ENCODE measurements at places on chromosomes 3 and 15.

DNA sequence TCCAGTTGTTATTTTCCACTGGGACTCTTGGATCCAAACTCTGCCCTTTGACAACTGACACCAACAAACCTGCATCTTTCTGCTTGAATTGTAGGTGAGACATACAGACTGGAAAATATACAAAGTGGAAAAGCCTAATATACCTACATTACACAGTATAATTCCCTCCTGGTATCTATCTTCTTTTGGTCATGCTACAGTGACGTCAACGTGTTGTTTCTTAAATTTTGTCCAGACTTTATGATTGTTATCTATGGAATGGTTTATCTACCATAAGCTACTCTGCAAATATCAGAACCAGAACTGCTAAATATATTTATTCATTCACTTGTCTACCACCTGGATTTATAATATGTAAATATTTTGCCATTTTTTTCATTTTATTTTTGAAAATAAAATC, 264.3 kb upstream of the ZPLD1 start:
- DNase-seq = no peak

GRCh38 chr3:59334585-59334984, 284.8 kb upstream of the CFAP20DC start:
- no peak for DNase-seq

DNA sequence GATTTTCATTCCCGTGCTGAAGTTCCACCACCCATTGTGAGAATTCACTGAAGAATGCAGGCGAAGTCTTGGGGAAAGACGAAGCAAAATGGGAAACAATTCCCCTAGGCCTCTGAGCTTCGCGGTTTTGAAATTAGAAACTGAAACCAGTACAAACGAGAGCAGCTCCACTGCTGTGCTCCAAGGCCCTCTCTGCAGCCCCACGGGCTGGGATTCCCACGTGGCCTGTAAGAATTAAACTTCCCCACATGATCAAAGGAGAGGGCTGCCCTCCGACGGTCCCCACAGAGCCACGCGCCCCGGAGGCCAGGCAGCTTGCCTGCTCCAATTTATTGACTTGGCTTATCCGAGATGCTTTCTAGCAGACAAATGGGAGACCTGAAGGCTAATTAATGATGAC, 144.0 kb downstream of the GREM1 start:
- no peak for DNase-seq

DNA sequence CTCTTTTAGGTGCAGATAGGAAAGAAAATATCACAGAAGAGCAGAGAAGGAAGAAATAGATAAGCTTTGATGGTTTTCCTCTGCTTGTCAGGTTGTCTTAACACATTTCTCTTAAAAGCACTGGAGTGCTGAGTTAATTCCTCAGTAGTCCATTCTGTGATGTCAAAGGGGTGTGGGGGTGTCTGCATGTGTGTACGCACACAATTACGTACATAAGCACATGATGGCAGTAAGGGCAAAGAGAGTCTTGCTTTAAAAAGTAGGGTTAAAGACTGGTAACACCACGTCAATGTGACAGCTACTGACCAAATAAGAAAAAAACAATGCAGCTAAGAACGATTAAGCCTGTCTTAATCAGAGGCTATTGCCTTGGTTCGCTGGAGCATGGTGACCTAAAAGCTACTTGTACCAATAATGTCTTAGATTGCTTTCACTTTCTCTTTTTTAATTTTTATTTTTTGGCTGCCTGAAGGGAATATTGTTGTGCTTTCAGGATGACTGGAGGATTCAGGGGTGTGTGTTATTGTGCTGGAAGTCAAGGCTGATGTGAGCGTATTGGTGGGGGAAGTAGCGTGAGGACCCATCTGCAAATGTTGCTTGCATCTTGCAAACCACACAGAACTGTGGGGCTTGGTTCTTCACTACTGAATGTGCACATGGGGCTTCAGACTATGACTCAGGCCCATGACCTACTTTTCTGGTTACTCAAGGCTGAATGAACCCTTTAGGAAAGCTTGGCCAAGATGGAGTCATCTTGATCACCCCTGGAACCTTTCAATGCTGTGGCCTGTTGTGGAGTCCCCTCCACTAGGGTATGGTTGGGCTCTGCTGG, 417.8 kb upstream of the TPM1 start:
- no peak for DNase-seq

- DNase-seq = no peak
Observed at GRCh38 chr15:73800662-73801345, 47.7 kb upstream of the INSYN1 start.

DNA sequence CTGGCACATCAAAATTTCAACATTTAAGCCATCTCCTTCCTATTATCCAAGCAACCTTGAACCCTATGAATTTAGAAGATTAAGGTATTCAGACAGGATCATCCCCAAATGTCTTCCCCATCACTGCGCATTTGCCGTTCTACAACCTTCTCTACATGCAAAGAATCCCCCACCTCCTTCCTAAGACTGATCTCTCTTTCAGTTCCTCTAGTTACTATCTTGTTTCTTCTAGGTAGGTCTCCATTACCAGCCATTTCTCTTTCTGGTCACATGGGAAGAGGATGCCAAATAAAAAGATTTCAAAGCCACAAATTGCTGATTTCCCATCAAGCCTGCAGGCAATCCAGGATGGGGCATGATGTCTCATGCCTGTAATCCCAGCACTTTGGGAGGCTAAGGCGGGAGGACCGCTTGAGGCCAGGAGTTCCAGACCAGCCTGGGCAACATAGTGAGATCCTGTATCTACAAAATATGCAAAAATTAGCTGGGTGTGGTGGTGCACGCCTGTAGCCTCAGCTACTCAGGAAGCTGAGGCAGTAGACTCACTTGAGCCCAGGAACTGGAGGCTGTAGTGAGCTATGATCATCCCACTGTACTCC, 29.7 kb upstream of the MTMR10 start:
- DNase-seq = no peak

DNA sequence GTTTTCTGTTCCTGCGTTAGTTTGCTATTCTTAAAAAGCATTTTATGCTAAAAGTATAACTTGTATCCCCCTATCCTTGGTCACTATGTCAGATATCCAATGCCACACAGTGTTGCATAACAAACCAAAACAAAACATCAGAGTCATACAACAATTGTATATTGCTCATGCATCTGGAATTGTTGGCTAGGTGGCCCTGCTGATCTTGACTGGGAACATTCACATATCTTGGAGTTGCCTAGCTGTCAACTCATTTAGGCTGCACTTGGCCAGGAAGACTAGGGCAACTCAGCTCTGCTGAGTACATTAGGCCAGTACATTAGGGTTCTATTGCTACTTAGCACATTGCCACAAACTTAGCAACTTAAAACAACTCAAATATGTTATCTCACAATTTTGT, 706.5 kb upstream of the UBE2E2 start:
- no peak for DNase-seq

- no peak for DNase-seq
Observed at GRCh38 chr15:35465783-35466182, 80.2 kb downstream of the DPH6 start.

- DNase-seq = no peak
Observed at GRCh38 chr3:16496408-16497222, 16.9 kb downstream of the RFTN1 start.

DNA sequence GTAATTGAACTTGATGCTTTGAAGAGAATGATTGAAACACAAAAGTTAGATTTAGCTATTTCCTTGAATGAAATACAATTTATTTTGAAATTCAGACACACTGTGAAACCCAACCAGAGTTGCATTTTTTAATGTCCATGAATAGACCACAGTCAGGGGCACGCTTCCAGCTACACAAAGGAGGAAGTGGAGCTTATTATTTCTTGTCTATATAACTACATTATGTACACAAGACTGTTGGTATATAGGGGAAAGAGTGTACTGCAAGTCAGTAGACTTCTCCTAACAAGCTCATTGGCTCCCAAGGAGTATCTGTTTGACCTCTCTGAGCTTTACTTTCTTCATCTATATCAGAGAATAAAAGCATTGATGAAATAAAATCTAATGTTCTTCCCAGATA, 326.2 kb downstream of the RYR3 start:
- DNase-seq = no peak

GRCh38 chr15:69094124-69094921, 66.1 kb upstream of the GLCE start:
- DNase-seq = no peak

DNA sequence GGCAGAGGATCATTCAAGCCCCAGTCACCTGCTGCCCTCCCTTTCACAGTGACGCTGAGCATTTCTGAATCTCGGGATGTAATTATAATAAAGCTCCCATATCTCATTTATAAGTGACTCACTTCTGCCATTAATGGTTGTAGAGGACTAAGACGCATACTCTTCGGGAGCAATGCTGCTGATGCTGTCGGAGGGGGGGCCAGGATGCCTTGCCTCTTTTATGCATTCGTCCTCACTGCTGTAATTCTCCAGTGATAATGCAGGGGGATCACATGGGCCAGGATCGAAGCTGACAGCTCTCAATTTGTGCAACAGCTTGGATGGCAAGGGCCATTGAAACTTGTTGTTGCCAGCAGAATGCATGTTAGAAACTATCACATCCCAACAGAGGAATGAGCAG, 3.1 kb downstream of the HRH1 start:
- no peak for DNase-seq

GRCh38 chr15:40063563-40064011, 24.6 kb upstream of the SRP14 start:
- no peak for DNase-seq

- DNase-seq = no peak
Observed at GRCh38 chr3:65558826-65559225, 479.9 kb downstream of the MAGI1 start.

DNA sequence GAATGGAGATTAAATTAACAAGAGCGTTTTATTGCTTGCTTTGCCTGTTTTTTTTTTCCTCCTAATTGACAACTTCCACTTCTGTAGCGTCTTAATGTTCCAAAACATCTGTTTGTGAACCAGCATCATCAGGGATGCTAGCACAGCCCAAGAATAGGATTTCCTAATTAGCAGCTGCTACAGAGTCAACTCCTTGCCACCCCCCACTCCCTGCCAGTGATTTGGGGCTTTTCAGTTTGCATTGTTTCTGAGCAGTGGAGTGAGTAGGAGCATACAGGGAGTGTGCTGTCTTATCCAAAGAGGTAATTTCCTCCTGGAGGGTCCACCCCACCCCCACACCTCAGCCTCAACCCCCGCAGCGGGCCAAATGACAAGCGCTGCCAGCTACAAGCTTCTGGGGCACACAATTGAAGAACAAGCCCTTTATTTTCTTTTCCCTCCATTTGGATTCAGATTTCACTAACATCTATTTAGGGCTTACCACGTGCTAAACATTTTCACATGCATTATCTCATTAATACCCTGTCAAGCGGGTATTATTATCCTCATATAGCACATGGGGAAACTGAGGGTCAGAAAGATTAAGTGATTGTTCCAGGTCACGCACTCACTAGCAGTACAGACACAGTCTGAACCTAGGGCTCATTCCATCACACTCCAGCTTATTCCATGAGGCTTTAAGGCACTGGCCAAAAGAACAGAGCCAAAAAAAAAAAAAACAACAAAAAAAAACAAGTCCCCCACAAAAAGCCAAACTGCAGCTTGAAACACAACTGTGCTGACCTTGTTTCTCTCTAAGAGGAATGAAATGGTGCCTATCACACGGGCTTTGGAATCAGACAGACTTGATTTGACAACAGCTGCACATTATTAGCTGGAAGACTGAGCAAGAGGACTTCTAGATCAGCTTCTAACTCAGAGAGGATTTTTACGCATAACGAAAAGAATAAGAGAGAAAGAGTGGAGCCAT, 16.4 kb downstream of the HEG1 start:
- DNase-seq = no peak

- no peak for DNase-seq
Observed at GRCh38 chr15:69126054-69126469, 34.4 kb upstream of the GLCE start.

- DNase-seq = no peak
Observed at GRCh38 chr15:37536967-37537605, 397.4 kb upstream of the TMCO5A start.

- no peak for DNase-seq
Observed at GRCh38 chr3:195105389-195105788, 165.6 kb downstream of the XXYLT1 start.

DNA sequence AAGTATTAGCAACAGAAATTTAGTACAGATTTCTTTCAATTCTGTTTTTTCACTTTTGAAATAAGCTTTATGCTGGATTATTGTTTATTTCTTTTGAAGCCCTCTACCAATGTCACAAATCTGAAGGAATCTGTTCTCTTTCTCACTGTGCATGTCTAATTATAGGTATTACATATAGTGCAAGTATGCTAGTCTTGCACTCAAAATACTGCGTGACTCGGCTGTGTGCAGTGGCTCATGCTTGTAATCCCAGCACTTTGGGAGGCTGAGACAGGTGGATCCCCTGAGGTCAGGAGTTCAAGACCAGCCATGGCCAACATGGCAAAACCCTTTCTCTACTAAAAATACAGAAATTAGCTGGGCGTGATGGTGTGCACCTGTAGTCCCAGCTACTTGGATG, 95.8 kb upstream of the PLAAT1 start:
- no peak for DNase-seq

DNA sequence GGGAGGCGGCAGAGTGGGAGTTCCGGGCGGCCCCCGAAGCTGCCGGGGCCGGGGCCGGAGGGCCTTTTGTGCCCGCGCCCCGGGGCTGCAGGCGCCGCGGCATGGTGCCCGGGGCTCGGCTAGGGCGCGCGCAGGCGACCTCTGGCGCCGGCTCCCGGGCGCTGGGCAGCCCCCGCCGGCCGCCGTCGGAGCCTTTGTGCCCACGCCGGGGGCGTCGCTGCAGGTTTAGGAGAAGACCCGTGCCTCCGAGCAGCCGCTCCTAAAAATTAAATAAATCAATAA, 299 bp downstream of the PAQR9 start:
- DNase-seq = no peak

DNA sequence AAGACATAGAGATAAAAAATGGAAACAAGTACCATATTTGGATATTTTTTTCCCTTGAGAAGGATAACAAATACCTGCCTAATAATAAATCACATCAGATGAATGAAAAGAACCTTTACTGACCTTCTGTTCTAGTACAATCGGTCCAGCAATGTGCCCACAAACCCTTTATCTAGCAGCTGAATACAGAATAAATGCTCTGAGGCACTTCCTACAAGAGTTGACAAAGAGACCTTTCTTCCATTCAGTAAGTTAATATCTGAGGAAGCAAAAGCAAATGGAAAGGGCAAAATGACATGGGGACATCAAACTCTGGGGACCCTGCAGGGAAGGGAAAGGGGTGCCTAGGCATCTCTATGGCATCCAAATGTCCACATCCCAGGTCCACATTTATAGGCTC, 115.8 kb downstream of the NEK10 start:
- DNase-seq = no peak

GRCh38 chr3:184927796-184928315, 115.9 kb downstream of the VPS8 start:
- no peak for DNase-seq

GRCh38 chr15:53982071-53982680, 3.9 kb downstream of the UNC13C start:
- no peak for DNase-seq

GRCh38 chr15:95715906-95716656, 614.4 kb upstream of the NR2F2 start:
- DNase-seq = no peak

DNA sequence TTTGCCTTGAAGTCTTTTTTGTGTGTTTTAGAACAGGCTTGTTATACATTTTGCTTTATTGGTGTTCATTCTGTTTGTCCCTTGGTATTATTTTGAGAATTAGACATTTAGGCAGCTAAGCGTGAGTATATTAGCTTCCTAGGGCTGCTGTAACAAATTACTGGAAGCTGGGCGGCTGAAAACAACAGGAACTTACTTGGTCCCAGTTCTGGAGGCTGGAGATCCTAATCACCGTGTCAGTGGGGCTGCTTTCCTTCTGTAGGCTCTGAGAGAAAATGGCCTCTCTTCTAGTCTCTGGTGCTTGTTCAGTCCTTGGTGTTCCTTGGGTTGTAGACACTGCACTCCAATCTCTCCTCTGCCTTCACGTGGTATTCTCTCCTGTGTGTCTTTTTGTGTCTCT, 142.3 kb downstream of the KLHL25 start:
- no peak for DNase-seq
